ENCODE measurements at places on chromosomes 5 and 9. TPM values are rescaled to one million over a fixed set of nuclear protein-coding genes. Genes with fewer than 3 reads are reported as not detected.

GRCh38 chr5:133240425-133241091 lies 188.7 kb downstream of the HSPA4 start:
- peak; percentile 98 for DNase-seq

- DNase-seq = peak; percentile 74
These were observed 744 bp downstream of the TARS1 start for GRCh38 chr5:33441241-33442177.

Gene RABEPK
- polyA plus RNA-seq = 32.6 TPM

DNA sequence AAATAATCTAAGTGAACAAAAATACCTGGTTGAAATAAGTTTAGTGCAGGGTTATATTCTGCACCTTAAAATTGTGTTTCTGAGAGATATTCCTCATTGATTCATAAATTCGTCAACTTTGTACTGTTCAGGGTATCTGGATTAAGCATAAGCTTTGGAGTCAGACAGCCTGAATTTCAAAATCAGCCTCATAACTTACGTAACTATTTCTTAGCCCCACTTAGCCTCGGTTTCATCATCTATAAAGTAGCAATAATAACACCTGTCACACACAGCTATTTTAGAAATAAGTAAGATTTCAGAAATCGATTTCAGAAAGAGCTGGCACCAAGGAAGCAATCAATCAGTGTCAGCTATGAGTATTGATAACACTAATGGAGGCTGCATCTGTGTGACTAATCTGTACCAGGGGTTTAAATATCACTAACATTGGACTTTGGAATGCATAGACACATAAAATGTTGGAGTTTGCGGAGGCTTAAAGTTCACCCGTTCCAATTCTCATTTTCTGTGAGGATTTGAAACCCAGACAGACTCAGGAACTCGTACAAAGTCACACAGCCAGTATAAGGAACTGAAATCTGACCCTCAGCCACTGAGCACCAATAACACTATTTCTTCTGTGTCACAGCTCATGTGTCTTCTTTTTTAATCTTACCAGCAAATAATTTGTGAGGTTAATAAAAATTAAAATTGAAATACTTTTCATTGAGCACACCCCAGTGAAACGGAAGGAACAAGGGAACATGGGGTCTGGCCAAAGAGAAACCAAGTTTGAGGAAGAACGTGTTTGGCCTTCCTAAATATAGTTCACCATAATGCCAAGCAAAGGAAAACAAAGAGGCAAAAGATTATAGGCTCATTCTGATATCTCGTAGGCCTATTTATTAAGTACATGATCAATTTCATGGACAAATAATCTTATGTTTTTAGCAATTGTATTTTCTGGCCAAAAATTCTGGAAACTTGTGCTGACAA lies 194.4 kb upstream of the PTGER4 start:
- peak; percentile 43 for DNase-seq

GRCh38 chr9:131270171-131271015 lies 5.9 kb downstream of the FAM78A start:
- DNase-seq = no peak

GRCh38 chr5:141734501-141735229 lies 52.6 kb upstream of the ARAP3 start:
- peak; percentile 48 for DNase-seq

All from fibroblast of lung (primary cell).